ENCODE measurements at places on chromosomes 2 and 18.

DNA sequence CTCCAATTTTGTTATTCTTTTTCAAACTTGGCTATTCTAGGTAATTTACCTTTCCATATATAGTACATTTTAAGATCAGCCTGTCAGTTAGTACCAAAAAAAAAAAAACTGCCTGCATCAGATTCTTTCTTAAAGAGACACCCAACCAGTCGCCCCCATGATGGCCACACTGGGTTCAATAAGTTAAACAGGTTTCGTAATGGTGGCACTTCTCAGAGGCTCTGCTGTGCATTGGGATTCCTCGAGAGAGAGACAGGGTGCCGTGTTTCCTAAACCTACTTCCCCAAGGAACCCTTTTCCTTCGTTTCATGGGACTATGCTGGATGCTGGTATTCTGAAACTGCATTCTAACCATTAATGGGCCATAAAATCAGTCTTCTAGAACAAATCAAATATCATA is 37.4 kb downstream of the MYO7B start:
- no peak for DNase-seq

GRCh38 chr2:232026910-232027309 is 65.4 kb downstream of the DIS3L2 start:
- DNase-seq, result no peak

DNA sequence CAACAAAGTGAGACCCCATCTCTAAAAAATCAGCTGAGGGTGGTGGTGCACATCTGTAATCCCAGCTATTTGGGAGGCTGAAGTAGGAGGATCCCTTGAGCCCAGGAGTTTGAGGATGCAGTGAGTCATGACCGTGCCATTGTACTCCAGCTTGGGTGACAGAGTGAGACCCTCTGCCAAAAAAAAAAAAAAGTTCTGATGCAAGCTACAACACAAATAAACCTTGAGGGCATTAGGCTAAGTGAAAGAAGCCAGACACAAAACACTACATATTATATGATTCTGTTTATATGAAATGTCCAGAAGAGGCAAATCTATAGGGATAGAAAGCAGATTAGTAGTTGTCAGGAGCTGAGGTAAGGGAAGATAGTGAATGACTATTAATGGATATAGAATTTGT is 13.0 kb downstream of the YWHAQ start:
- no peak for DNase-seq

DNA sequence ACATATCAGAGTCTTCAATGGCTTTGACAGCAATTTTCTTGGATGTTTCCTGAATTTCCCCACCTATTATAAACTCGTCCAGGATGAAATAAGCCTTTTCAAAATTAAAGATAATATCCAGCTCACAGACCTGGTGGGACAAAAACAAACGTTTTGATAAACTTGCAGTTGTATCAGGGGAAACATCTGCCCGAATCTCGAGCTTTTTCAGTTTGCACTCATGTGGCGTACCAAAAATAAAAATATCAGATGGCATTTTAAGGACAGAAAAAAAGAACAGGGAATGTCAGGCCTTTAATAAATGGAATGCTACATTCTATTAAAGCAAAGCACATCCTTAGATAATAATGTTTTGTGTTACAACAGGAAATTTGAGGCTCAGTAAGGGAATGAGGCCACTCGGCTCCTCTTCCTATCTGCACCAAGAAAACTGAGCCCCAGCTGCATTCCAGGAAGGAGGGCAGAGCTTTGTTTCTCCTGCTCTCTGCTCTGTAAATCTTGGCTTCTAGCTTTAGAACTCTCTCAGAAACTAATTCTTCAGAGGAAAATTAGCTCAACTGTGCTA is 72.1 kb downstream of the AP1S3 start:
- DNase-seq, result no peak

DNA sequence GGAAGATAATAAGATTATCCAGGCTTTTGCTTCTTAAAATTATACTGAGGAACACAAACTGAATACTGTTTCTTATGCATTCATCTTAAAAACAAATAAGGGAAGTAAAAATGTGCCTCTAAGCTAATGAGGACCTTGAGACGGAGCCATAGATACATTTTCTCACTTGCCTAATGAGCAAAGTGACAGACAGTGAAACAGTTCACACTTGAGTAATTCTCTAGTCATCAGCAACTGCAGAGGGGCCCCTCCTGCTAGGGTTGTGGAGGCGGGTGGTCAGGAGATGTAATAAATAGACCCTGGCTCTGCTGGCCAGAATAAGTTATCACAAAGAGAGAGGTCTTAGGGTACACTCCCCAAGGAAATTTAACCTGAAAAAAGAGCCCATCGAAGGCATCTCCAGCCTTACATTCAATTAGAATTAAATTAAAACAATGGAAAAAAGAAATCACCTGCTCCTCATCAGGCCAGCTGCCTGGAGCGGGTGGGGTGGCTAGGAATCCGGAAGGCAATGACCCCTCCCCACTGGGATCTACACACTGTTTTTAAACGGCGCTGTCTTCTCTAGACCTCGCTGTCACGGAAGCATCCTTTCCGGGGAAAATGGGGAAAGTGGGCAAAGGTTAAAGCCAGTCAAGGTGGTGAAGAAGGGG is 32.6 kb upstream of the INSIG2 start:
- no peak for DNase-seq

- no peak for DNase-seq
Observed at GRCh38 chr18:9526458-9526857, 51.1 kb downstream of the RALBP1 start.

GRCh38 chr18:42891705-42892104 is 223.8 kb downstream of the RIT2 start:
- DNase-seq, result no peak

DNA sequence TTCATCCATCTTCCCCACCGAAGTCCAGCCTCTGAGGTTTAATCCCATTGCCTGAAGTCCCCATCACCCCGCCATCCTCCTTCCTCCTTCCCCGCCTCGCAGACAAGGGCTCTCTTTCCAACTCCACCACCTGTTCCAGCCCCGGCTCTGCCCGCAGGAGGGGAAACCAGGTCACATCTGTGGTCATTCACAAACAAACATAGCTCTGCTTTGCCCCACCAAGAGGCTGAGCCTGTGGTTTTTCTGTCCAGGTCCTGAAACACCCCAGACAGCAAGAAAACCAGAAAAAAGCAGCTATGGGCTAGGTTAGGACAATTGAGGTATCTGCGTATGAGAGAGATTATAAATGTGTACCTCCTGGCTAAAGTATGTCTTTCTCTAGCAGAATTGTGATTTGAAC is 144.7 kb downstream of the GLI2 start:
- DNase-seq, result no peak

GRCh38 chr18:11488175-11488574 is 121.2 kb upstream of the SLC35G4 start:
- DNase-seq, result no peak

All from COR-L47 (cell line).